ENCODE measurements at places on chromosomes 3 and 15. TPM values are rescaled to one million over a fixed set of nuclear protein-coding genes. Genes with fewer than 3 reads are reported as not detected.

APOD gene
- 1.0 TPM for total RNA-seq

UBR1 gene
- 17.8 TPM for total RNA-seq

ZCWPW2 gene
- total RNA-seq: 0.74 TPM

ZNF620 gene
- 0.67 TPM for total RNA-seq

NRROS gene
- total RNA-seq: under 0.01 TPM

ADPRH gene
- 2.0 TPM for total RNA-seq

SNTN gene
- not detected for total RNA-seq

MOBP gene
- total RNA-seq: not detected

ATP8B4 gene
- 0.34 TPM for total RNA-seq

PGBD4 gene
- 0.67 TPM for total RNA-seq

Measured in bronchus fibroblast of lung (primary cell).